Right renal pelvis (tissue), 4 donors: ENCODE measurements at places on chromosomes 2 and 18.

DNA sequence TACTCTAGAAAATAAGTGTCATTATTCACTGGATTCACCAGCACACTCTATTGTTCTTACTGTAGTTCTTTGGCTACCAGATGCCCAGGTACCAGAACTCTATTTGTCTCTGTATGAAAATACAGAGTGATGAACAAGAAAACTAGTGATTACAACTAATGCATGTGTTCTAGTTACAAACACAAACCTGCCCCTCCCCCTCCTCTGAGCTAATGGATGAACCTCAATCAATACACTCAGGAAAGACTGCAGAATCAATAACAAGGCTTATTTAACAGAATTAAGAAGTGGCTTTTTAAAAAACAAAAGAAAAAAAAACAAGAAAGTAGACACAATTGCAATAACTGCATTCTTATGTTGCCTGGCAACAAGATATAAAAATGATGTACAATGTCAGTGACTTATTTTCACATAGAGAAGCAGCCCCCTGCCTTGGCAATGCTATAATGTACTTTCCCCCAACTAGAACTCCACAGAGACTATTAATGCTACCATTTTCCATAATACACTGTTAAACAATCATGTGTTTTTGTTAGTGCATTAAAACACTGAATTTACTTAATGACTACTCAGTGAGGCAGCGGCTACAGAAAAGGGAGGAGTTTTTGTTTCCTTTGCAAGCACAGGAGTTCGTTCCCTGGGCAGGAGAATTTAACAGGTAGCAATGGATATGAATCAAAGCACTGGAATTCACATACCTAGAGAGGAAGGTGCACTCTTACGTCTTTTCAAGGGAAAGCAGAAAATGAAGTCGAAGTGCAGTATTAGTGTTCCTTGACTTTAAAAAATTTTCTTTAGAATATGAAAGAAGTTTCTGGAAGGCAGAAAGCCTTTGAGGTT, 318.8 kb upstream of the REV1 start:
- no peak for DNase-seq

DNA sequence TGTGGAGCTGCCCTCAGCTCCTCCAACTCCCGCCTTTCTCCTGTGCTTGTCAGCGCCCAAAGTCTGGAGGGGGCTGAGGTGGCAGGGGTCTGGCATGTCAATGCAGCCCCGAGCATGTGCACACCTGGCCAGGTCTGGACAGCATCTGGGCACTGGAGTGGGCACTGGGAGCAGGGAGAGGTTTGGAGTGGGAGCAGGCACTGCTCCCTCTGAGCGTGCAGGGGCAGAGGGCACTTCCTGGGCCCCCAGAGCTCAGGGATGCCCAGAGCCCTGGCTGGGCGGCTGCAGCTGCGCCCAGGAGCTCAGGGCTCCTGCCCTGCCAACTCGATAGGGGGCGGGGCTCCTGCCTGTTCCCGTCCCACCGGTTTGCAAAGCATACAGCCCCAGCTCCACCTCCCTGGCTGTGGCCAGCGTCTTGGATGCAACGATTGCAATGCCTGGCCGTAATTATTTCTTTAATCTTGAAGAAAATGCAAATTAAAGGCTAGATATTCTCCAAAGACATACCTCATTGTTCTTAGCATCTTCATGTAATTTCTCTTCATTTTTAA, 57.4 kb upstream of the LDAH start:
- DNase-seq, result no peak

DNA sequence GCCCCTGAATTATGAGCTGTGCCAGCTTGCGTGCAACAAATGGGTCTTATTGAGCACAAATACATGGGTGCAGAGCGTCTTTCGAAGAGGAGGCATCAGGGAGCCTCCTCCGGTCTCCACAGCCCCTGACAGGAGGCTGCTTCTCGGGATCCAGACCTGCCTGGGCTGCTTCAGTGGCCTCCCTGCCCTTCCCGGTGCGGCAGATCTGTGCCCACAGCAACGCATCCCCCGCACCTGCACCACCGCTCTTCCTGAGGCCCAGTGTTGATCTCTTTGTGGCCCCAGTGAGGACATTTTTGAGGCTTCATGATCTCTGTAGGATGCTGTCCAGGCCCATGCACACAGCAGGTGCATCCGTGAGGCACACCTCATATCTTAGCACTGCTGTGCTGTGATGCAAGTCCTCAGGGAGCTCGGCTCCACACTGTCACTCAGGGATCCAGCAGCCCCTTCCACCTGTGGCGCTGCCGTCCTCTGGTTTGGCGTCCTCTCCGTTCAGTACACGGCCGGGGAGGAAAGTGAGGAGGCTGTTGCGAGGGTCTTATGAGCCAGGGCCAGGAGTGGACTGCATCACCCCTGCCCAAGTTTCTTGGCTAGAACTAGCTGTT, 17.4 kb downstream of the RTP5 start:
- DNase-seq, result no peak

- no peak for DNase-seq
Measured at GRCh38 chr2:205771031-205771430, 88.7 kb downstream of the NRP2 start.

DNA sequence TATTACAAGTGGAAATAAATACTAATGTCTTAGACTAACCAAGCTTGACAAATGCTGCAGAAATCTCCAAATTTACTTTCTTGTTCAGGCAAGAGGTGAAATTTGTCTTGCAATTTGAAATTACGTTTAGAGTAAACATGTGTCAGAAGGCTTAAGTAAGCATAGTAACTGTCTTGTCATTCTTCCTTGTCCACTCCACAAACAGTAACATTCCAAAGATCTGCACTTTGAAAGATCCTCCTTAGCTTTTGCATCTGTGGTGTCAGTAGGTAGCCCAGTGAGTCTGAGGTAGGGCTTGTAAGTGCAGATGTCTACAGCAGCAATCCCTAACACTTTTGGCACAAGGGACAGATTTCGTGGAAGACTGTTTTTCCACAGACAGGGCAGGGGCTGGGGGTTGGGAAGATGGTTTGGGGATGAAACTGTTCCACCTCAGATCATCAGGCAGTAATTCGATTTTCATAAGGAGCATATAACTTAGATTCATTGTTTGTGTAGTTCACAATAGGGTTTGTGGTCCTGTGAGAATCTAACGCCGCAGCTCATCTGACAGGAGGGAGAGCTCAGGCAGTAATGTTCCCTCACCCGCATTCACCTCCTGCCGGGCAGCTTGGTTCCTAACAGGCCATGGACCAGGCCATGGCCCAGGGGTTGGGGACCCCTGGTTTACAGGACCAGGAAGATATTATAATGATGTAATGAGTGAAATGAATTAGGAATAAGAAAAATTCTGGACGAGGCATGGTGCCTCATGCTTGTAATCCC, 18.6 kb downstream of the RASGRP3 start:
- DNase-seq, result no peak

DNA sequence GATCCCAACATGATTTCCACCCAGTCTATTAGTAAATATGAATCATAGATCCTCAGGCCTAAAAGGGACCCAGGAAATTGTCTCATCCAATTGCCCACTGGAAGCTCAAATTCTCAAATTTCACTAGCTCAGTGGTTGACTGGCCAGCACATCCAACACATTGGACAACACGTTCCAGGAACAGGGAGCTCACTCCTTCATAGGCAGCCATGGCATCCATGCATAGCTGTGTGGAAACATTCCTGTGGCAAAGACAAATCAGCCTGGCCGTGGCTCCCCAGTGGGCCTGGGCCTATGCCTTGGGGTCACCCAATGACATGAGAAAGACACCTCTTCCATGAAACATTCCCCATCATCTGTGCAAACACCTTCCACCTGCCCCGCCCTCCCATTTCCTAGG, 261.1 kb downstream of the ANAPC1 start:
- no peak for DNase-seq

GRCh38 chr2:86769838-86770237, 20.9 kb downstream of the CD8A start:
- DNase-seq, result no peak

GRCh38 chr2:178266445-178266844, 72.1 kb downstream of the OSBPL6 start:
- DNase-seq, result no peak
